ENCODE measurements at places on chromosomes 3 and 15. TPM values are rescaled to one million over a fixed set of nuclear protein-coding genes. Genes with fewer than 3 reads are reported as not detected.

Gene CCR8
- not detected for total RNA-seq

Gene DNAJA4
- total RNA-seq: not detected

Gene SCAANT1
- not detected for total RNA-seq

Gene DUOX1
- total RNA-seq: not detected

Gene SPPL2A
- 150 TPM for total RNA-seq

Gene LRRN1
- total RNA-seq: not detected

Gene LYZL4
- total RNA-seq: not detected

Gene ITGA11
- total RNA-seq: 41.0 TPM

Gene COX5A
- total RNA-seq: 426 TPM

Gene GRIP2
- total RNA-seq: not detected

Gene LAMB2
- total RNA-seq: 32.7 TPM

Gene HTR3E
- not detected for total RNA-seq

Gene LMLN
- total RNA-seq: 3.5 TPM

Gene COL6A5
- total RNA-seq: not detected

Gene CCRL2
- not detected for total RNA-seq

Gene COL6A6
- total RNA-seq: not detected

Gene POPDC2
- total RNA-seq: 0.07 TPM

Gene TTBK2
- total RNA-seq: 2.4 TPM

Gene MEIS2
- total RNA-seq: 3.1 TPM

Gene FHIT
- not detected for total RNA-seq
